ENCODE measurements at places on chromosomes 13 and 19.
A peak's percentile ranks its signal among the peaks of the same experiment; 100 is the strongest.

GRCh38 chr13:76812206-76812897, 73.9 kb downstream of the KCTD12 start:
- no peak for DNase-seq

GRCh38 chr19:11639602-11640471, 42.6 kb downstream of the ZNF627 start:
- peak; percentile 73 for DNase-seq

DNA sequence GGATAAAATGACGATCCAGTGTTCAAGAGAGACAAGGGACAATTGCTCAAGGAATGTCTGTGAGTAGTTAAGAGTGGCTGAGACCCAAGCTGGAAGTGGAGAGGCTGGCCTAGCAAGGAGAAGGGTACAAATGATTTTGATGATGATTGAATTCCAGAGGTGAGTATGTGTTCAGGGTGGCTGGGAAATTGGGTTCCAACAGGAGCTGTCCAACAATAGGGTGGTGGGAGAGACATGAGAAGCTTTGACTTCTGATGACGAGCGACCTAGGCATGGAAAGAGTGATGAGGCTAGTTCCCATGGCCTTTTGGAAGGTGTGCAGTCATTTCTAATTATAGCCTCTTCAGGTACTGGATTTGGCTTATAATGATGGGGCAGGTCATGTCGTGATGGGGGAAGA, 29.1 kb upstream of the DCLK1 start:
- no peak for DNase-seq

DNA sequence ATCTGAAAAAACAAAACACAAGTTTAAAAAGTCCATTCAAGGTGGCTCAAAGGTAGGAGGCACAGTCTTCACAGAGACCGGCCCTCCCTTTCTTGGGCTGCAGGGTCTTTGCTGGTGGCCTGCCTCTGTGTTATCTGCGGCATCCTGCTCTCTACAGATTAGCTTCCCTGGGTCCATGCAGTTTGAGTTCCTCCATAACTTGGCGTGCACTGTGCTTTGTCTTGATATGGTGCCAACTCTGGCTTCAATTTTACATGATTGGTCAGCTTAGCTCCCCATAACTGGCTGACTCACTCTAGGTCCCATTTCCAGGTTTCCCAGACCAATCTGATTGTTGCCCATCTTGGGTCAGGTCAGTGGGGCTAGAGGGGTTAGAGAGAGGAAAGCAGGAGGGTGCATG, 41.8 kb downstream of the TPT1 start:
- DNase-seq: no peak

DNA sequence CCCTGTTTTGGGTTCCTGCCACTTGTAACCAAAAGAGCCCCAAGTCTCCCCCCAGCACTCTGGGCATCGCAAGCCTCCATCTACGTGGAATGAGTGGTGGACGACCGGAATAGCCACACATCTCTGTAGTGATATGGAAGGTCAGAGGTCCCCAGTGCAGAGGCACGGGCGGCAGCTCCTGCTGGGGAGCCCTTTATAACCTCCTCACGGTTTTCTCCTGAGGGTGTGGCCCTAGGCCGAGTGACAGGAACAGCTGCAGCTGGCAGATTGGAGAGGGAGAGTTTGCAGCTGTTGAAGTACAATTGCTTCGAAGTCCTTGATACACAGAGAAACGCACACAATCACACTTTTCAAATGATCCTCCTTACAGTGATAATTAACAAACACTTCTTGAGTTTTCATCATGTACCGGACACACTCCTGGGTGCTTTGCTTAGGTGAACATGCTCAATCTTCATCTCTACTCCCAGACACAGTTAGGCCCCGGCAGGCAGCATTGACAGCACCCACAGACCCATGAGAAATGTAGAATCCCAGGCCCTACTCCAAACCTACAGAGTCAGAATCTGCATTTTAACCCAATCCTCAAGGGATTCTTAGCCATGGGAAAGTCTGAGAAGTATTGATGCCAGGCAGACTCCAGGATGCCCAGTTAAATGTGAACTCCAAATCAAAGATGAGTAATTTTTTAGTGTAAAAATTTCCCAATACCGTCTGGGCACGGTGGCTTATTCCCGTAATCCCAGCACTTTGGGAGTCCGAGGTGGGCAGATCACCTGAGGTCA, 4.9 kb upstream of the ZNF787 start:
- no peak for DNase-seq

DNA sequence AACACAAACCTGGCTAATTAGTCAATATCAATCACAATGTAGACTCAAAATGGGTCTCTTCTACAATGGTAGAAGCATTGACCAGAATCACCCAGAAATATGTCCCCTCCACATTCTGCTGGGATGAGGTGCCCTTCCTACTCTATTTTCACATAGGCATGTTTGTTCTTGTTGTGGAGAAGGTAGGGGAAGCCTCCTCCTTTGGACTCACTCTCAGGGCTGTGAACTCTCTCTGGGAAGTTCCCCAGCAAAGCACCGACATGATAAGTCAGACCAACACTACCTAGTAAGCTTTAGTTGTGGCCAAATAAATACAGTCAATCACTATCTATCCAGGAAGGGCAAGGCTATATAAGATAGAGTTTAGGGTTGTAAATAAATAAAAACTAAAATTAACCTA, 194.5 kb upstream of the UBL3 start:
- no peak for DNase-seq

GRCh38 chr19:18710186-18710585, 26.7 kb downstream of the CRTC1 start:
- DNase-seq: no peak

GRCh38 chr19:48405850-48406249, 12.4 kb downstream of the GRIN2D start:
- DNase-seq: no peak

DNA sequence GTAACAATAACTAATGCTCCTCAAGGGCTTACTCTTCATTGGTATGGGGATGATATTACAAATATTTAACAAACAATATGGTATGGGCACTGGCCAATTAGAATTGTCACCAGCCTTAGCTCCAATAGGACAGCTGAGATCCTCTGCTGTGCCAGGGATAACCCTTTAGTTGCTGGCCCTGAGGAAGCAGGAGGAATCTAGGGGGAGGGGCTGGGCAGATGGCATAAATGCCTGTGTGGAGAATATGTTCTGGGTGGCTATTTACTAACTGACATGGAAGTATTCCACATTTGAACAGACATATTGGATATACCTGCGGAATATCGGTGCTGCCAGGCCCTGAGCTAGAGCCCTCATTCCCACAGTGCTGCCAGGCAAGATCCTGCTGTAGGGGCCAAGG, 16.6 kb upstream of the LRCH1 start:
- DNase-seq: no peak

- DNase-seq: no peak
These were observed 41.1 kb downstream of the TMTC4 start for GRCh38 chr13:100633461-100633860.

DNA sequence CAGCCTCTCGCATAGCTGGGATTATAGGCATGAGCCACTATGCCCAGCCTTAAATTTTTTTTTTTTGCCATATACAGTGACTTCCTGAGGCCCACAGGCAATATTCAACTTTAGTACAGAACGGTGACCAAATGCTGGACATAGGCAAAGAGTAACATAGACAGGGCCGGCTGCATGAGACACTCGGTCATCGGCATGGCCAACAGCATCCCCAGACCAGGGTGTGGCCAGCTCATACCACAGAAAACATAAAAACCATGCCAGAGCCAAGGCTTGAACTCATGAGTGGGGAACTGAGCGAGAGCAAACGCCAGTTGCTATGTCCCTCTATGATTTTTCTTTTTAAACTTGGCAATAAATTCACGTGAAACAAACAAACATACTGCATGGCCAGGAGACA, 17.0 kb downstream of the KANK2 start:
- DNase-seq: no peak

- no peak for DNase-seq
These were observed 365.2 kb upstream of the SPRY2 start for GRCh38 chr13:80706164-80706471.

DNA sequence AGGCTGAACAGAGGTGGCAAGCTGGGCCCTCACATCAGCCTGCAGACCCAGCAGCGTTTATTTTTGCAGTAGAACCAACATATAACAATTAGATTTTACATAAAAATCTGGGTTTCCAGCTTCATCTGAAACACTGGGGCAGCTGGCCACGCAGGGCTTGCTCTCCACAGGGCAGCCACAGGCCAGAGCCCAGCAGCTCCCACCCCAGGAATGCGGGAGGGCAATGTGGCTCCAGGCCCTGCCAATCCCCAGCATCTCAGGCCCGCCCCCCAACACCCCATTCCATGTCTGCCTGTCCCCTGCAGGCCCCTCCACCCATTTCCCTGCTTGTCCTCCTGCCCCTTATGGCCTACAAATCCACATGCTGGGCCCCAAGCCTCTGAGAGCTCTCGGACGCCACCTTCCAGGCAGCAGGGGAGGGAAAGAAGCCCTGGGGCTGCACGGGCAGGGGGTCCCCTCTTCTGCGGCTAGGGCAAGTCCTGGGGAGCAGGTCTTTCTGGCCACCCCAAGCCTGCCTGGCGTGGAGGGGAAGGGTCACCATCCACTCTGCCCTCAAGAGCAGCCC, 15.0 kb upstream of the VSTM2B start:
- DNase-seq: no peak
